Sigmoid colon (tissue), 7 donors: ENCODE measurements at places on chromosomes 16 and 17. TPM values are rescaled to one million over a fixed set of nuclear protein-coding genes. Genes with fewer than 3 reads are reported as not detected.

HOXB5 gene
- total RNA-seq, result 1.9 TPM

CASKIN1 gene
- 0.55 TPM for total RNA-seq

CIAPIN1 gene
- 22.5 TPM for total RNA-seq

HCRT gene
- total RNA-seq, result not detected

CACNG1 gene
- total RNA-seq, result not detected

TMC7 gene
- total RNA-seq, result 0.36 TPM

MYH13 gene
- not detected for total RNA-seq

NME1 gene
- total RNA-seq, result 37.7 TPM

FKBP10 gene
- total RNA-seq, result 39.0 TPM

OR3A3 gene
- total RNA-seq, result not detected

RGS11 gene
- 8.2 TPM for total RNA-seq

CCDC200 gene
- total RNA-seq, result not detected

RHBDL1 gene
- 1.5 TPM for total RNA-seq

DNA sequence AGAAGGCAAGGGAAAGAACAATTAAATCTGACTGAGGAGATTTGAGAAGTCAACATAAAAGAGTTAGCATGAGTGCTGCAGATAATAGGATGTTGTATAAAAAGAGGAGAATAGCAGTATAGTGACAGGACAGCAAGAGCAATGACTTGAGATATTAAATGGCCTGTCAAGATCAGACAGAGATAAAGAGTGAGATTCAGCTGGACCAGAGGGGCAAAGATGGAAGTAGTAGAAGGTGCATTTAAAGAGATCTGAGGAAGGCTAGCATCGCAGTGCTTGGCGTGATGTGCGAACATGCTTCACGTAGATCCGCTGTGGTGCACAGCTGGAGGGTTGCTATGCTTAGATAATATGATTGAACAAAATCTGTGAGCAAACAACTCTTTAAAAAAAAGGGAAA lies 1422.6 kb upstream of the CDH8 start:
- no peak for DNase-seq

DNA sequence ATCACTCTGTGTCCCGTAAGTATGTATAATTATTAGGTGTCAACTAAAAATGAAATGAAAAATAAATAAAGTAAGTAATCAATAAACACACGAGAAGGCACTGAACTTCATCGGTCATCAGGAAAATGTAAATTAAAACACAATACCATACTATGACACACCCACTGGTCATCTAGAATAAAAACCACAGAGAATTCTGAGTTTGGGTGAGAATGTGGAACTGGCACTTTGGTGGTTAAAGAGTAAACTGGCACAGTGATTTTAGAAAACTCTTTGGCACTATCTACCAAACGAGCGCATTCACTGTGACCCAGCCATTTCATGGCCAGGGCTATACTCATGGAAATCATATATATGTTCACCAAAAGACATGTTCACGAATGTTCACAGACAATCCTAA lies 98.2 kb downstream of the HS3ST3A1 start:
- DNase-seq, result no peak

GRCh38 chr16:58048494-58049231 lies 23.1 kb downstream of the MMP15 start:
- DNase-seq, result no peak

DNA sequence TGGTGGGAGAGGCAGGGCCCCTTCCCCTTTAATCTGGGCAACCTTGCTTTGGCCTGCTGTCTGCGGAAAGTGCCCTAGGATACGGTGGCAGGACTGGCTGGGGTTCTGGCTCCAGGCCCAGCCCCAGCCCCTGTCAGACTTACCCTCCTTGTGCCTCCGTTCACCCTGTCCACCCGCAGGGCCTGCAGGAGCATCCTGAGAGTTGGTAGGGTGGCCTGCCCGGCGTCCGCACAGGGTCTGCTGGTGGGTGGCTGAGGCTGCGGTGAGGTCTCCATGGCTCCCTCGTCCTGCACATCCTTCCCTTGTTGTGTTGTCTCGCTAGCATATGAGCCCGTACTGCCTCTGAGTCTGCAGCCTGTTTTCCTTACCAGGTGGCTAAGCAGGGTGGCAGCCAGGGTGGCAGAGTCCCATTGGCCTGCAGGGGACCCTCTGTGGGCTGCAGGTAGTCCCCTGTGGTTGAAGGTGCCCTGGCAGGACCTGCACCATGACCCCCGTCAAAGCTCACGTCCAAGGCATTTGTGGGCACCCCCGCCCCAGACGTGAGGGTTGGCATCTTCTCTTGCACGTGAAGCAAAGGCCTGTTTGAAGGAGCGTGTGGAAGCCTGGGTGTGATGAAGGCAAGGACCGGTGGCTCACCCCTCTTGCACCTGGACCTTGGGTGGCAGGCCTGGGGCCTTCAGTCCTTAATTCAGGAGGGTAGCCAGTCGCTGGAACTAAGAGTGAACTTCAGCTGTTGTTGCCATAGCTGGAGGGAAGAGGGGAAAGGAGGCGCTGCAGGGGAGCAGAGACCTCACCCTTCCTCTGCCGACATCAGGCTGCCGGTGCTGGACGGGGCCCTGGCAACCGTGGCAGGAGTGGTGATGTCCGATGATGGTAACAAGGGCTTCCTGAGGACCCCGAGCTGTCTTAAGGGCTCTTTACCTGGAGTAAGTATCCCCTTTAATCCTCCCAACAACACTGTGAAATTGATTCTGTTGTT lies 293.7 kb downstream of the SEC14L1 start:
- DNase-seq, result no peak

GRCh38 chr17:71114911-71115668 lies 945.8 kb downstream of the KCNJ2 start:
- no peak for DNase-seq

GRCh38 chr16:1933097-1933661 lies 9.8 kb downstream of the MSRB1 start:
- no peak for DNase-seq

- DNase-seq, result no peak
These were observed 27.0 kb downstream of the BMERB1 start for GRCh38 chr16:15461376-15461775.

DNA sequence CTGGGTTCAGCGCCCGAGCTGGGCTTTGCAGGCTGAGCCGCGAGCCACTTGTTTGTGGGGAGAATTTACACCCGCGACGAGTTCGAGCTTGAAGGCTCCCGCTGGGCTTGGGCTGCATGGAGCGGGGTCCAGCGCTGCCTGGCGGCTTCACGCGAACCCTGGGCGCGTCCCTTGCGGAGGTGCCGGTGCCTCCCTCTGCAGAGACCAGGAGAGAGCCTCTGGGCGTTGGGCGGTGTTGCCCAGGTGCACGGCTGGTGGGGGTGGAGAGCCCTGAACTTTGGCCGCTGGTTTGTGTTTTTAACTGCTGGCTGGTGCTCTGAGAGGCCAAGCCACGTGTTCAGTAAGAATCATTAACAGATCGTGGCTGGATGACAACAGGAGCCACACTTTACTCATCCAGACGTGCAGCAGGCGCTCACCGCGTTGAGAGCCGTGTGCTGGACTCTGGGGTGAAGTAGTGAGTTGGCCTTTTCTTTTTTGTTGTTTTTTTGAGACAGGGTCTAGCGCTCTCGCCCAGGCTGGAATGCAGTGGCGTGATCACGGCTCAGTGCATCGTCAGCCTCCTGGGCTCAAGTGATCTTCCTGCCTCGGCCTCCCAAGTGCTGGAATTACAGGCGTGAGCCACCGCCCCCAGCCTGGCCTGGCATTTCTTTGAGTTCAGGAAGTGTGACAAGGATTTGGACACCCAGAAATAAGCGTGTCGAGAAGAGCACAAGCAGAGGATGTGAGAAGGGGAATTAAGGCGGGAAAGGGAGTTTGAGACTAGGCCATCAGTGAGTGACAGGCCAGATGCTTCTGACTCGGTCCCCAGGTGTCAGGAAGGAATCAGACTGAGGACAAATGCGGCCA lies 827 bp downstream of the CDK10 start:
- no peak for DNase-seq

- DNase-seq, result no peak
These were observed 540 bp upstream of the ACLY start for GRCh38 chr17:41919165-41919817.

DNA sequence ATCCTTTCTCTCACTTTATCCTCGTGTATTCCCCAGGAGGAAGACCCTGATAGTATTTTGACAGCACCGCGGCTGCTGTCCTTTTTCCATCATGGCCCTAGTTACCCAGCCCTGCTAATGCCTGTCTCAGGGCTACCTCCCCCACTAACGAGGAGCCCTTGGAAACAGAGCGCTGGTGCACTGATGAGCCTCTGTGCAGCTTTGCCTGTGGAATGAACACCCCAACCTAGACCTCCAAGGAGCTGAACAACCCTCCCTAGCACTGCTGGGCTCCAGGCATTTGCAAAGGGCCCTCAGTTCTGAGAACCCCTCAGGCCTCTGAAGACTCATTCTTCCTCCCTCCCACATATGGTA lies 23.3 kb upstream of the CCL1 start:
- DNase-seq, result no peak

DNA sequence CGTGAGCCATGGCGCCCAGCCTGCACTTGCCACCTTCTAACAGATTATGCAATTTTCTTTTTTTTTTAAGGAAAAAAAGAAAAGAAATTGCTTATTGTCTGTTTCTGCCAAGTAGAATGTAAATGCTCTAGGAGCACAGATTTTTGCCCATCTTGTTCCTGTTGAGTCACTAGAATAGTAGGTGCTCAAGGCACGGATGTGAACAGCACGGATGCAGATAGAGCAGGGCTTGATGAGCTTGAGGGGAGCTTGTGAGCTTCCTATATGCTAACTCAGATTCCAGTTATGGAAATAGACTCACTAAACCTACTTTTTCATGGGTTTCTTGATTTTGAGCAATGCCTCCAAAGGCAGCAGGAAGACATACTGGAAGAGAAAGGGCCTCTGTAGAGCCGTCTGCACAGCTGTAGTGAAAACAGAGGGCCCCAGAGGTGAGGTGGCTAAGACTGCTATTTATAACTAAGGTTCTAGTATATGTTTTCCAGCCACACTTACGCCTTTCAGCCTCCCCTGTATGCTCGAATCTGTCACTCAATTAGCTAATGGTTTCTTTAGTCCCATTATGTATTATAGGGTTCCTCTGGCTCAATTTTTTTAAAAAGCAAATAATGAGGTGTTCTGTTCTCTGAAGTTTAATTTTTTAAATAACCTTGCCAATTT lies 72.8 kb downstream of the WWP2 start:
- DNase-seq, result no peak

DNA sequence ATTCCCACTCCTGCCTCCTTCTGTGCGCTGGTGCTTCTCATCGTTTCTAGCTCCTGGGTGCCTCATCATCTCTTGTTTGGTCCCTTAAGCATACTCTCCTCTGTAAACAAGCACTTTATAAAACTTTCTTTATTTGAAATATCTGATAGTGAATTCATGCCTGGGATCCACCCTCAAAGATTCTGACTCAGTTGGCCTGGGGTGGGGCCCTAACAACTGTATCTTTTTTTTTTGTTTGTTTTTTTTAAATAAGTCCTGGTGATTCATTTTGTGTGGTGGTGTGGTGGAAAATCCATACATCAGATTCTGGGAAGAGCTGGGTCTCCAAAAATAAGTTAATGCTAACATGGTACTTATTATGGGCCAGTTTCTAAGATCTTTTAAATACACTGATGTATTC lies 678.3 kb downstream of the TOX3 start:
- DNase-seq, result no peak

- DNase-seq, result no peak
These were observed 251.9 kb downstream of the IRX3 start for GRCh38 chr16:54034684-54035083.

DNA sequence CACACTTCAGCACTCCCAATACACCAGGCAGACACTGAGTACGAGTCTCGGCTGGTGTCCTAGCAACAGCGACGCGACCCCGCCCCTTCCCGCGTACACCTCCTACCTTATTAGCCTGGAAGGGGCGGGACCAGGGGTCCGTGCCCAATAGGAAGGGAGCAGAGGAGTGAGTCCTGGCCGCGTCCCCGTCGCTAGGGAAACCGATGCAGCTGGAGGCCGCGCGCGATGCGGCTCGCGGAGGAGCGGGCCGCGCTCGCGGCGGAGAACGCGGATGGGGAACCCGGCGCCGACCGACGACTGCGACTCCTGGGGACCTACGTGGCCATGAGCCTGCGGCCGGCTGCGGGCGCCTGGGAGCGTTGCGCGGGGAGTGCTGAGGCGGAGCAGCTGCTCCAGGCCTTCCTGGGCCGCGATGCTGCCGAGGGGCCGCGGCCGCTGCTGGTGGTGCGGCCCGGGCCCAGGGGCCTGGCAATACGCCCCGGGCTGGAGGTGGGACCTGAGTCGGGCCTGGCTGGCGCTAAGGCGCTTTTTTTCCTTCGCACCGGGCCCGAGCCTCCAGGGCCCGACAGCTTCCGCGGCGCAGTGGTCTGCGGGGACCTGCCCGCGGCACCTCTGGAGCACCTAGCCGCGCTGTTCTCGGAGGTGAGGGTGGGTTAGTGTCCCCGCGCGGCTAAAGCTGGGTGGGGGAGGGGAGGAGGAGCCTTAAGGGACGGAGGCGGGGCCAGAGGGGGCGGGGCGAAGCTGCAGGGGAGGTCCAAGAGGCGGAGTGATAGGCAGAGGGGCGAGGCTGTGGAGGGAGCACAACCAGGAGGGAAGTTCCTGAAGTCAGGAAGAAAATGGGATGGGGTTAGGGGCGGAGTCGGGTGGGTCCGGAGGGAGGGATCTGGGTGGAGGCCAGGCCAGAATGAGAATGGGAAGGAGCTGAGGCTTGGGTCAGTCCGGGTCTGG lies at the start of gene DNAH9:
Gene DNAH9, plus strand, starts transcription at position 197 of the 948 bp plus-strand sequence. Its CDS starts 29 bp downstream, at position 226.
- DNase-seq, result peak; percentile 97

- no peak for DNase-seq
These were observed 7.7 kb downstream of the WNT3 start for GRCh38 chr17:46810837-46811236.

DNA sequence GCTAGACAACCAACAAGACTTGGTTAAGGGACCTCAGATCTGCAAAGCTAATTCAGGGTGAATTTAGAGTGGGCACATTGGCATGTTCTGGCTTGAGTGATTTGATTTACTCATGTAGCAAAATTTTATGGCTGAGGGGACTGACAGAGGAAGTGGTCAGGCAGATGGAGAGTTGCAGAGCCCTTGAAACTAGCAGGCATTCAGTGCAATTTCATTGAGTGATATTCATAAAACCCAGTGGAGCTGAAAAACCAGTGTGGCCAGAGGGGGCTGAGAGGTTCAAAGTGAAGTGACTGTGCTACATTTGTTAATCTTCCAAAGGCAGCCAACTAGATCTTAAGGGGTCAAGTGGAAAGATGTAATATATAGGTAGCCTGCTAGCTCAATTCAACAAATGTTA lies 2.2 kb upstream of the TMEM94 start:
- DNase-seq, result no peak

DNA sequence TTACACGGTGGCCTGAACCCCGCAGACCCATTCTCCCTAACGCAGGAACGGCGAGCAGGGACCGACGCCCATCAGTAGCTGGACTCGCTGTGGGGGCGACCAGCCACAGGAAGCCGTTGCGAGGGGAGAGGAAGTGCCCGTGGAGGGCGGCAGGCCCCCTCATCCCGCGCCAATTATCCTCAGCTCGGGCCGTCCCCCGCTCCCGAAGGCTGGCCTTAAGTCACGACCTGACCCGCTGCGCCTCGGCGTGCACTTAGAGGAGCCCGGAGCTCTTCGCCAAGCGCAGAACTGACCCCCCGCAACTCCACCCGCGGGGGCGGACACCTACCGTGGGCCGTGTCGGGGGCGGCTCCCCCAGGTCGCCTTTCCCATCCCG lies 401 bp downstream of the ARL16 start:
- no peak for DNase-seq
